ENCODE measurements at places on chromosomes 4 and X.
A peak's percentile ranks its signal among the peaks of the same experiment; 100 is the strongest.

GRCh38 chrX:138020941-138021340, 455.0 kb downstream of the ZIC3 start:
- DNase-seq = no peak

- DNase-seq = no peak
Observed at GRCh38 chr4:79348405-79348804, 22.5 kb upstream of the NAA11 start.

DNA sequence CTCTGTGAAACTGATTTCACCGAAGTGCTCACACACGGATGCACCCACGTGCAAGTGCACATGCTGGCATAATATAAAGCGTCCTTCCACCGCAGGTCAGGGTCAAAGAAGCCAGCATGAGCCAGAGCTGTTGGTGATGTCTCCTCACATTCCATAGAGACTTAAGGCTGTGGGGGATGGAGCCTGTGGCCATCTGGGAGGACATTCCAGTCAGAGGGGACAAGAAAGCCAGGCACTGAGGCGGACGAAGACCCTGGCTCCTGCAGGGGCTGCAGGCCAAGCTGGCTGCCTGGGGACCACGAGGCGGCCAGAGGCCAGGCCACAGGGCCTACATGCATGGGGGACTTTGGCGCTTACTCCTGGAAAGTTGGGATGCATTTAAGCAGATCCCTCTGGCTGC, 7.7 kb downstream of the RNF212 start:
- DNase-seq = no peak

- DNase-seq = no peak
Observed at GRCh38 chr4:179755322-179755721, 2313.1 kb upstream of the AGA start.

DNA sequence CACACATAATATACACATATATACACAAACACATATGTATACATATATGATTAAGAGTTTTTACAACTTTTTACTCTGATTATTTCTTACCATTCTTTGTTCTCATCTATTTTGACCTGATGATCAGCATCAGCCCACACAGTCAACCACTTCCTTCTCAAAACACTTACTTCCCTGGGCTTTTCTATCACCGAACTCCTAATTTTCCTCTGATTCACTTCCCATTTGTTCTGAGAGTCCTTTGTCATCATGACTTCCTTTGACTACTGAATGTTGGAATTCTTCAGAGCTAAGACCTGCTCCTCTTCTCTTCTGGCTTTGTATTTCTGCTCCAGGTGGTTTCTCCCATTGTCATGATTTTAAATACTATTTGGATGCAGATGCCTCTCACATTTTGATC, 209.5 kb upstream of the AFF2 start:
- no peak for DNase-seq

GRCh38 chr4:104879367-104879766, 267.3 kb upstream of the TET2 start:
- DNase-seq = no peak

DNA sequence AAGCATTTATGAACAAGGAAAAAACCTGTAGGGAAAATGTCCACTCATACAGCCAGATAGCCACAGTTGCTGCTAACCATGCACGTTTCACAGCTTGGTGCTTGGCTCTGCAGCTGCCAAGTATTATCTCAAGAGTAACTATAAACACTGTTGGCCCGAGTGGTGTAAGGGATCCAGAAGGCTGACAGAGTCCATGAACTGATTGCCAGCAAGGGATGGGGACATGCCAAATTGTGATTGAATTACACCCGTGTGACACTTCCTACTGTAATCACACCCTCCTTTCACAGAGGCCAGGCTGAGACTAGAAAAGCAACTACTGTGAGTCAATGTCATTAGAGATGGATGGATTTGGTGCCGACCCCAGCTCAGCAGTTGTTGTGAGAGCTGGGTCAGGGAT, 223.9 kb upstream of the ANKRD50 start:
- no peak for DNase-seq

GRCh38 chrX:131778269-131779218, 234.7 kb downstream of the OR13H1 start:
- no peak for DNase-seq

GRCh38 chr4:36264207-36264826, 17.1 kb upstream of the DTHD1 start:
- DNase-seq = no peak

DNA sequence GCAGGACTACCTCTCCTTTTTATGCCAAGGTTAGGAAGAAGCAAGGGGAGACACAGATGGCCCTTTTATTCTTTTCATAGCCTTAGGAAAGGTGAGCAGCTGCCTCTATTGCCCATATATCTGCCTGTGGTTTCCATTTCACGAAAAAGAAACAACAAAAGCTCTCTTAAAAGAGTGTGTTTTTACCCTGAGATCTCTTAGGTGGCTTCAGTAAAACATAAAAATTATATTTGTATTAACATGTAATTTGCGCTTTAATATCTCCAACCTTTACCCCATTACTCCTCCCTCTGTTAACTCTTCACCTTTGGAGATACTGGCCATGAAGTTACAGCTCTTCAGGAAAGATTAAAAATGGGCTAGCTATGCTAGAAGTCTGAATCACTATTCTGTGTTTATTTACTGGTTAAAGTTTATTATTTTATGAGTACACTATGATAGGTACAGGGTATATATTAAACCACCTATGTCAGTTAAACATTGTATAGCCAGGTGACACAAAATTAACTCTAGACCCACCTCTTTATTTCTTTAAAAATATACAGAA, 15.0 kb upstream of the SULT1B1 start:
- DNase-seq = no peak

DNA sequence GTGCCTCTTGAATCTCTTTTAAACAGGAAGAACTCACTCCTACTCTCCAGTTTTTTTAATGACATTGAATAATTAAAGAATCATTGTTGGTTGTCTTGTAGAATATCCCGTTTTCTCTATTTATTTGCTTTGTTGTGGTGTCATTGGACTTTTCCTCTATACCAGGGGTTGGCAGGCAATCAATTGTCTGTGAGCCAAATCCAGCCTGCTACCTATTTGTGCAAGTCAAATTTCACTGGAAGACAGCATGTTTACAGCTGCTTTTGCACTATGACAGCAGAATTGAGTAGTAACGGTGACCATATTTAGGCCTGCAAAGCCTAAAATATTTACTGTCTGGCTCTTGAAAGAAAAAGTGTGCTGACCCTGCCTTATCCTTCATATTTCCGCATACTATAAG, 34.8 kb downstream of the POLA1 start:
- DNase-seq = no peak

DNA sequence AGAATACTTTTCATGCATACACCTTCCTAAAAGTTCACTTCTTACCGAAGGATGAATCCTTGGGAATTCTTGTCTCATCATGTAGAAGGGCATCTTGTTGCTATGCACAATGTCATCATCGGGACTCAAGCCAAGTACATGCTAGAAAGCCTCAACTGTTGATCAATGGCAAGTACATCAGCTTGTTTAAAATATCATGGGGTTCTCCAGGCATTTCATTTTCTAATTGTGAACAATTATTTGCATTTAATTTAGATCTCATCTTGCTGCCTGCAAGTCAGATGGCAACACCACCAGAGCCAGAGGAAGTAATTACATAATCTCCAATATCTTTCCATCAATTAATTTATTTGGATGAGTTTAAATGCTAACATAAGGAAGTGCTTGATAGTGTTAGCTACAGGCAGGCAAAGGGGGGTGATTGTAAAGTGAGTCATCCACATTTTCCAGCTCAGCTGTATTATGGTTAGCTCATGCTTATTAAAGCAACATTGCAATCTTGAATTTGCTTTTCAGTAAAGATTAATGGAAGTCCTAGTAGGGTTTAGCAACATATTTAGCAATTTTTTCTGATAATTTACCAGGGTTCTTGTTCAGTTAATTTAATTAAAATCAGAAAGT, 356.5 kb downstream of the CBLL2 start:
- no peak for DNase-seq

DNA sequence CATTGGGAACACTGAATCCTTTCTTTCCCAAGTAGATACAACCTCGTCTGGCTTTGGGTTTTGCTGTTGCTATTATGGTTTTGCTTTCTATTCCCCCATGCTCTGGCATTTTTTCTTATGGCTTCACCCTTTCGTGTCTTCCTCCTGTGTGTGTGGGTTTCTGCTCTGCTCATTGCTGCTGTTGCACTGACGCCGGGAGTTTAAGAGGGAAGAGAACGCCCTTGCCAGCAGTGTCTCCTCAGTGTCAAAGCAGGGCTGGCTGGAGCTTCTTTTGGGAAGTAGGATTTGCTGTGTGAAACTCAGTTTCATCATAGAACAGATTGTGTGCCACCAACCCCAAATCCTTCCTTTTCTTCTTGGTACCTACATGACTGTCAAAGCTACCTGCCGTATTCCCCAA, 63.7 kb downstream of the CLDN22 start:
- no peak for DNase-seq

DNA sequence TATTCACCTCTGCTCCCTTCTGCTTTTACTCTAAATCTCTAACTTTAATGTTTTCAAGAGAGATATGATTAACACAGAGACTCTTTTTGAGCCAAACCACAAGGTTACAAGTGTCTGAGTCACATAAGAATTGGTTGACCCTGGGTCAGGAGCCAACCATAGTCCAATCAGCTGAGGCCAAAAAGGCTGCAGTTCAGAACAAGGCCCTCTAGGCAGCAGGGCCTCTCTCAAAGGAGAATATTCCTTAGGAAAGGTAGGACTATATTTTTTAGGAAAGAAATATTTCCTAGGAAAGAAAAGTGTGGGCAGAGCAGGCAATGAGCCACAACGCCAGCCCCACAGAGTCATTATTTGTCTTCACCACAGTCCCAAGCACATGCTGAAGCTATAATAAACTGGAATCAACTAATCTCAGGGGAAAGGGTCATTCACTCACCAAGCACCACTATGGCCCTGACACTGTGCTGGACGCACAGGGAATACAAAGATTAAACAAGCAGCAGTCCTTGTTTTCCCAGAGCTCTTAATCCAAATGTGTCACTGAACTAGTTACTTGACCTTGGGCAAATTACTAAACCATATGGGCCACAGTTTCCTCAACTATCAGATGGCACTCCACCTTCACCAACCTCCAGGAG, 2.2 kb downstream of the ATP8A1 start:
- DNase-seq = peak; percentile 40

DNA sequence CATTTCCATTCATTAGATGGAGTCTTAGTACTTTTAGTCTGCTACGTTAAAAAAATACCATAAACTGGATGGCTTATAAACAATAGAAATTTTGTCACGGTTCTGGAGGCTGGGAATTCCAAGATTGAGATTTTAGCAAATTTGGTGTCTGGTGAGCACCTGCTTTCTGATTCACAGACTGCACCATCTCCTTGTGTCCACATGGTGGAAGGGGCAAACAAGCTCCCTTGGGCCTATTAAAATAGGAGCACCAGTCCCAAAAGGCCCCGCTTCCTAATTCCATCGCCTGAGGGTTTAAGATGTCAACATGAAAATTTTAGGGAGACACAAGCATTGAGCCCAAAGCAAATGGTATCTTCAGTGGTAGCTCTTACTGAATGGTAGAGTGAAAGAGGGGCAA, 120.5 kb upstream of the MAP9 start:
- DNase-seq = no peak

DNA sequence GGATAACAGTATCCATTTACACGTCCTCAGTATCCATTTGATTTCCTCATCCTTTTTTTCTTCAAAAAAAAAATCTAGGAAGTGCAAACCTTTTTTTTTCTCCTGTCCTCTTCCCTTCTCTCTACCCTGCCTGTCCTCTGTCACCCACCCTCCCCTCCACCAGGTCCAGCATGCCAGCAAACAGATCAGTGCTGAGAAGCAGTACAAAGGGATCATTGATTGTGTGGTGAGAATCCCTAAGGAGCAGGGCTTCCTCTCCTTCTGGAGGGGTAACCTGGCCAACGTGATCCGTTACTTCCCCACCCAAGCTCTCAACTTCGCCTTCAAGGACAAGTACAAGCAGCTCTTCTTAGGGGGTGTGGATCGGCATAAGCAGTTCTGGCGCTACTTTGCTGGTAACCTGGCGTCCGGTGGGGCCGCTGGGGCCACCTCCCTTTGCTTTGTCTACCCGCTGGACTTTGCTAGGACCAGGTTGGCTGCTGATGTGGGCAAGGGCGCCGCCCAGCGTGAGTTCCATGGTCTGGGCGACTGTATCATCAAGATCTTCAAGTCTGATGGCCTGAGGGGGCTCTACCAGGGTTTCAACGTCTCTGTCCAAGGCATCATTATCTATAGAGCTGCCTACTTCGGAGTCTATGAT, 1.7 kb downstream of the SLC25A4 start:
- no peak for DNase-seq

GRCh38 chr4:86556791-86557415, 37.2 kb upstream of the PTPN13 start:
- peak; percentile 13 for DNase-seq

DNA sequence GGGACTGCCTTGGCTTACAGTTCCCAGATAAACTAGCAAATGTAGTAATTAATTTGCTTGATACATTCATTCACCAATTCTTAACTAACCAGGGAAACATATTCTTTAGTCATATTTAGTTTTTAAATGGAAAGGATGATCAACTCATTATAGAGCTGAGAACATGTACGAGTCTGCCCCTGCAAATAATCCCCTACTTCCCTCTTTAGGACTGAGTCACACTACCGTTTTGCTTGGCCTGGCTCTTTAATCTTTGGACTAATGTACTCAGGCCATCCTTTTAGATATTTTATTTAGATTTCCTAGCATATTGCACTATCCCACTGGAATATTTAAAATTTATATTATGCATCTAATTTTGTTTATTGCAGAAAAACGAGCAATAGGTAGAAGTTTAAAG, 105.5 kb upstream of the LCORL start:
- DNase-seq = peak; percentile 61

GRCh38 chr4:86582410-86582809, 11.7 kb upstream of the PTPN13 start:
- DNase-seq = no peak

- DNase-seq = no peak
Observed at GRCh38 chr4:173405840-173406606, 7.1 kb upstream of the SCRG1 start.

- DNase-seq = no peak
Observed at GRCh38 chr4:135824759-135825296, 1623.2 kb upstream of the PABPC4L start.

DNA sequence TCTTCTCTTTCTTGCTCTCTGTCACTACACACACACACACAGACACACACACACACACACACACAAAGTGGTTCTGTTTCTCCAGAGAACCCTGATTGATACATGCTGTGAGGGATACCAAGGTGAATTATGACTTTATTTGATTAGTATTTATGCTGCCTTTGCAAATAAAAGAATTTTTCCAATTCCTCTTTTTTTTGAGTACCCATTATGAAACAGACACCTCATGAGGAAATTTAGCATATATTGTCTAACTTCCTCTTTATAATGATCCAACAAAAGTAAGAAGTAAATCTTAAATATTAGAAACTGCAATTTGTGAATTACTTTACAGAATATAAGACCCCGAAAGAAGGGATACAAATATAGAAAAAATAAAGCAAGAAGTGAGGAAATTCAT, 14.3 kb upstream of the RAB28 start:
- peak; percentile 47 for DNase-seq

- DNase-seq = no peak
Observed at GRCh38 chrX:15269618-15270521, at the start of gene ASB9. Gene ASB9 (minus strand): TSS chrX:15270083. CDS start chrX:15269874, 209 bp downstream.

GRCh38 chr4:184342167-184342856, 124.6 kb upstream of the ENPP6 start:
- DNase-seq = no peak
